Left ventricle myocardium inferior (tissue), 1 donor: ENCODE measurements at places on chromosomes 12 and 14. TPM values are rescaled to one million over a fixed set of nuclear protein-coding genes. Genes with fewer than 3 reads are reported as not detected.
A peak's percentile ranks its signal among the peaks of the same experiment; 100 is the strongest.

The PTHLH gene
- 3.7 TPM for total RNA-seq

The PTCSC3 gene
- total RNA-seq: not detected

The TTC7B gene
- total RNA-seq: 55.5 TPM

The LTBR gene
- total RNA-seq: 23.5 TPM

The SPIC gene
- not detected for total RNA-seq

The ANO4 gene
- not detected for total RNA-seq

The RFLNA gene
- 0.27 TPM for total RNA-seq

The ADGRD1 gene
- total RNA-seq: 99.5 TPM

The ANO2 gene
- 13.0 TPM for total RNA-seq

The MORN3 gene
- total RNA-seq: not detected

The LBHD2 gene
- total RNA-seq: not detected

DNA sequence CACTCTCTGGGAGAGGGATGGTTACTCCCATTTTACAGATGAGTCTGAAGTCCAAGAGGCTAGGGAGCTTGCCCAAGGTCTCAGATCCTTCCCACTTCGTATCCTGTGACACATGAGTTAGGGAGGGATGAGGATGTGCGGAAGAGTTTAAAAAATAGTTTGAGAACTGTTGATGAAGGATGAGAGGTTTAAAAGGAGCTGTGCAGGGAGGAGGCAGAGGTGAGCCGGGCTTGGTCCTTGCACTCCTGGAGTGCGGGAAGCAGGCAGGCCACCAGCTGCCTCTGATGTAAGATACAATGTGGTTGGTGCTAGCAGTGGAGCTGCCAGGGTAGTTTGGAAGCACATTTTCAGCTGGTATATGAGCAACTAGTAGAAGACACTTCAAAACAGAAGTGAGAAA lies 46.5 kb downstream of the TSPAN9 start:
- no peak for DNase-seq

DNA sequence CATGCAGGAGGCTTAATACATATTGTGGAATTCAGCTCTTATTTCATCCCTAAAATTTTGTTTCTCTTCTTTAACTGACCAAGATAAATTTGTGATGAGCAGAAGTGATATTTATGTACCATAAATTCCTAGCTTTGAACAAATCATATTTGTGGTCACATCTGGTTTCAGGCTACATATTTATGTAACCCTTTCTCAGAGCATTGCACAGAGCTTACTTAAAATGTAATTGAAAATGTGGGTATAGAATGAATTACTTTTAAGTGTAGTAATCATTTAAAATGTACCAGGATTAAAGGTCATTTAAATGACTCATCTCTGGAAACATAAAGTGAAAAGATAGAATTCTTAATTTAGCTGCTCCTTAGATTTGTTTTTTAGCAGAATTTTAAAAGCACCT lies 129.9 kb upstream of the FRMD6 start:
- no peak for DNase-seq

GRCh38 chr12:48882315-48882687 lies 16.6 kb upstream of the RND1 start:
- DNase-seq: no peak

GRCh38 chr12:58728397-58728796 lies 191.9 kb downstream of the LRIG3 start:
- no peak for DNase-seq

DNA sequence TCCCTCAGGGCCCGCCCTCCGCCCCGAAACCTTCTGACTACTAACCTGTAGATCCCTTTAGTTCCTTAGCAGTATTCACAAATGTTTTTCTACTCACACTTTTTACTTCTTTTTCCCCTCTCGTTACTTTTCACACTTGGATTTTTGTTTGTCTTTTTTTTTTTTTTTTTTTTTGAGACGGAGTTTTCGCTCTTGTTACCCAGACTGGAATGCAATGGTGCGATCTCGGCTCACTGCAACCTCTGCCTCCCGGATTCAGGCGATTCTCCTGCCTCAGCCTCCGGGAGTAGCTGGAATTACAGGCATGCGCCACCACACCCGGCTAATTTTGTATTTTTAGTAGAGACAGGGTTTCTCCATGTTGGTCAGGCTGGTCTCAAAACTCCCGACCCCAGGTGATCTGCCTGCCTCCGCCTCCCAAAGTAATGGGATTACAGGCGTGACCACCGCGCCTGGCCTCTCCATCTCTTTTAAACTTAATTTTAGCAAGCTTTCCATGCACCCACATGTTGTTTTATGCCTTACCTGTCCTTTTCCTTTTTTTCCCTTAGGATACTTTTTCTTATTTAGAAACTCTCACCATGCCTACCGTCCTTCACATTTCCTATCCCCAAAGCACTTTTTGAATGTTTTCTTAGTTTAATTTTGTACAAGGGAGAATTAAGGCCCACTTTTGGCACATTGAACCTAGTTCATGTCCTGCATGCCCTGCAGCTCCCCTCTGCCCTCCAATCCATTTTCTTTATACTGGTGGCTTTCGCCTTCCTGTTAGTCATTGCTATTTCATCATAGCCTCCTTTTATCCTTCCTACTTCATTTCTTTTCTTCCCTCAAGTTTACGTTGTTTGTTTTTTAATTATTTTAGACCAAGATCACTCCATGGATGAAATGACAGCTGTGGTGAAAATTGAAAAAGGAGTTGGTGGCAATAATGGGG lies 1.1 kb downstream of the SP1 start:
- no peak for DNase-seq

GRCh38 chr12:84841591-84841990 lies 71.0 kb downstream of the SLC6A15 start:
- DNase-seq: no peak

GRCh38 chr14:75281654-75282019 lies 3.0 kb downstream of the FOS start:
- no peak for DNase-seq

GRCh38 chr12:74980510-74980909 lies 229.1 kb downstream of the KCNC2 start:
- DNase-seq: no peak

DNA sequence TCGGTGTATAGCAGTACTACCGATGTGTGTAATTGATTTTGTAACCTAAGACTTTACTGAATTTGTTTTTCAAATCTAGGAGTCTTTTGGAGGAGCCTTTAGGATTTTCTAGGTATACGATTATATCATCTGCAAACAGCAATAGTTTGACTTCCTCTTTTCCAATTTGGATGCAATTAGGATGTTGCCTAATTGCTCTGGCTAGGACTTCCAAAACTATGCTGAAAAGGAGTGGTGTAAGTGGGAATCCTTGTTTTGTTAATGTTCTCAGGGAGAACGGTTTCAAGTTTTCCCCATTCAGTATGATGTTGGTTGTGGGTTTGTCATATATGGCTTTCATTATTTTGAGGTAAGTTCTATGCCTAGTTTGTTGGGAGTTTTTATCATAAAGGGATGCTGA lies 171.6 kb upstream of the PDE3A start:
- DNase-seq: no peak

- DNase-seq: peak; percentile 47
Observed at GRCh38 chr14:94548999-94549985, 11.9 kb upstream of the SERPINA4 start.

- no peak for DNase-seq
Observed at GRCh38 chr12:109255377-109255776, 53.7 kb downstream of the FOXN4 start.

- no peak for DNase-seq
Observed at GRCh38 chr12:90124914-90125313, 416.3 kb upstream of the ATP2B1 start.

GRCh38 chr14:91873471-91874415 lies 6.4 kb upstream of the TC2N start:
- DNase-seq: no peak

DNA sequence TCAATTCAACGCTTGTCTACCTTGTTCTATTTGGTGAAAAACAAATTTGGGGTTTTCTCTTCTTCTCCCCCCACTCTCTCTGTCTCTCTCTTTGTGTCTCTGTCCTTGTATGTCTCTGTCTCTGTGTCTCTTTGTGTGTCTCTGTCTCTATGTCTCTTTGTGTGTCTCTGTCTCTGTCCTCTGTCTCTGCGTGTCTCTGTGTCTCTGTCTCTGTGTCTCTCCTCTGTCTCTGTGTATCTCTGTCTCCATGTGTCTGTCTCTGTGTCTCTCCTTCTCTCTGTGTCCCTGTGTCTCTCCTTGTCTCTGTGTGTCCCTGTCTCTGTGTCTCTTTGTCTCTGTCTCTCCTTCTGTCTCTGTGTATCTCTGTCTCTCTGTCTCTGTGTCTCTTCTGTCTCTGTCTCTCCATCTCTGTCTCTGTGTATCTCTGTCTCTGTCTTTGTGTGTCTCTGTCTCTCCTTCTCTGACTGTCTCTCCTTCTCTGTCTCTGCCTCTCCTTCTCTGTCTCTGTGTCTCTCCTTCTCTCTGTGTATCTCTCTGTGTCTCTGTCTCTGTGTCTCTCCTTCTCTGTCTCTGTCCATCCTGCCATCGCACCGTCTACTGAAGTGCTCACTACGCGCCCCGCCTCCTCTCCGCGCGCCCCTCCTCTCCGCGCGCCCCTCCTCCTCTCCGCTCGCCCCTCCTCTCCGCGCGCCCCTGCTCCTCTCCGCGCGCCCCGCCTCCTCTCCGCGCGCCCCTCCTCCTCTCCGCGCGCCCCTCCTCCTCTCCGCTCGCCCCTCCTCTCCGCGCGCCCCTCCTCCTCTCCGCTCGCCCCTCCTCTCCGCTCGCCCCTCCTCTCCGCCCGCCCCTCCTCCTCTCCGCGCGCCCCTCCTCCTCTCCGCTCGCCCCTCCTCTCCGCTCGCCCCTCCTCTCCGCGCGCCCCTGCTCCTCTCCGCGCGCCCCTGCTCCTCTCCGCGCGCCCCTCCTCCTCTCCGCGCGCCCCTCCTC lies 12.8 kb downstream of the LRCOL1 start:
- no peak for DNase-seq

DNA sequence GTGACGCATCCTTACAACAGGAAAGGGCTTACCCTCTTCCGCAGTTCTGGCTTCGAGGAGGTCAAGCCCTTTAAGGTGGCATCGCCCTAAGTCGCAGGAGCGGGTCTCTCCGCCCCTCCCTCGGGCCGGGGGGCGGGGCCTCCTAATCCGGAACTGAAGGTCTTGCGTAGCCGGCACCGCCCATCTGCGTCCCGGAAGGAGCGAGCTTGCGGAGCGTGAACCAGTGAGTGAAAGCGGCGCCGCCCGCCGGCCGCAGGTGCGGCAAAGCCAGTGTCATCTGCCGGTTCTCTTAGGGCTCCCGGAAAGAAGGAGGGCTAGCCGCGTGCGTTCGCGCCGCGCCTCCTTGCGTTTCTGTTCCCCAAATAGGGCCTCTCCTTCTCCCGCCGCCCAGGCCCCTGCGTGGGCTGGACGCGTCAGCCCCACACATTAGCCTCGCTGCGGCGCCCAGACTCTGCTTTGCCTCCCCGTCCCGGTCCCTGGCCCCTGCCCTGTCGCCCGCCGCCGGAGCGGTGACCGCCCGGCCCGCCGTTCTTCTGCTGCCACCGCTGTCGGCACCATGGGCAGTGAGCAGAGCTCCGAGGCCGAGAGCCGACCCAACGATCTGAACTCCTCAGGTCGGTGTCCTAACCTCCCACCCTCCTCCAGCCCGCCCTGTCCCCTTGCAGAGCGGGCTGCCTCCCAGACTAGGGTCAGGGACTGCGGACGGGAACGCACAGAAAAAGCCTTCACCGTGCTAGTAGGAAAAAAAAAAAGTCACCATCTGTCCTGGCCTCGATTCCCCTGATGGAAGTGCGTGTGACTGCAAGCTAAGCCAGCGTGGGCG lies at the start of gene BORCS5:
Gene BORCS5 (plus strand): TSS at position 183 of the 823 bp plus-strand sequence. CDS start 374 bp downstream, at position 557.
- DNase-seq: peak; percentile 98

- no peak for DNase-seq
Observed at GRCh38 chr12:84692071-84692470, 220.5 kb downstream of the SLC6A15 start.

GRCh38 chr12:93520454-93520853 lies 52.0 kb upstream of the SOCS2 start:
- DNase-seq: no peak

GRCh38 chr14:95257521-95257920 lies 62.2 kb downstream of the CLMN start:
- no peak for DNase-seq
